ENCODE measurements at places on chromosomes 3 and 15.

DNA sequence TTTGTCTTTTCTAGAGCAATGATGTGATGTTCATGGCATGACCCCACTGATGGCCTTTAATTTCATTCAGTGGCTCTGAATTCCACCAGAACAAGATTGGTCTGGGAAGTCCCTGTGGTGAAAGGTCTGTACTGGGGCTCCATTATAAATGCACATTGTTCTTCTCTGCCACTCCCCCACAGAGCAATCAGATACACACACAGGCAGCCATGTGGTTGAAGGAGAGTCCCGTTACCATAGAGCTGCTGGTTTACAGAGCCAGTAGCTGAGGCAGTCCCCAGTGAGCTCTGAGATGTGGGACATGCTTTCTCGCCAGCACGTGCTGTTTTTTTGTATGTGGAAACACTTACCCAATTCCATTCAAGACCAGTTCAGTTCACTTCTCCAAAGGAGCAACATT, 172.7 kb upstream of the TRIM42 start:
- DNase-seq, result no peak

GRCh38 chr3:11212784-11213183, 58.5 kb downstream of the HRH1 start:
- no peak for DNase-seq

DNA sequence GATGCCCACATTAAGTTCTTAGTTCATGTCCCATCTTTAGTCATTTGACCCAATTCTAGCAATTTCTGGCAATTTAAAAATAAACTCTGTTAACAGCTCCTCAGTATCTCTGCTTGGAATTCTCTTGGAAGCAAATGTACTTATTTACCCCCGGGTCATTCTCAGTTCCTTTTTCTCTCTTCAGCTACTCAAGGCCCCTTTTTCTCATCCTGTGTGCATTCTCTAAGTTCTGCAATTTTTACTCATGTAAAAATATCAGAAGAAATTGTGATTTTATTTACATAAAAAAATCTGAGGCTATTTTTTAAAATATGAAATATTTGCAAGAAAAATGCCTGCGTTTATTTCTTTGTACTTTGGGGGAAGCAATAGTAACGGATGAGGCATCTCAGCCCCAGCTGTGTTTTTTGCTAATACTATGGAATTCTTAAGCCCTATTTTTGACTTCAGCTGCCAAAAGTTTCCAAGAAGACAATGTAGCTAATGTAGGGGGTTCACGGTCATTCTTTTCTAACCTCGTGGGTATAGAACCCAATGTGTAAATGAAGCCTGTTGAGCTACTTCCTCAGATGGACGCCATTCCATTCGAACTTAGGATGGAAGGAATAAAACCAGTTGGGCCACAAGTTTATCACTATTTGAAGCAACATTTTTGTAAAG, 20.0 kb downstream of the CERS3 start:
- no peak for DNase-seq

DNA sequence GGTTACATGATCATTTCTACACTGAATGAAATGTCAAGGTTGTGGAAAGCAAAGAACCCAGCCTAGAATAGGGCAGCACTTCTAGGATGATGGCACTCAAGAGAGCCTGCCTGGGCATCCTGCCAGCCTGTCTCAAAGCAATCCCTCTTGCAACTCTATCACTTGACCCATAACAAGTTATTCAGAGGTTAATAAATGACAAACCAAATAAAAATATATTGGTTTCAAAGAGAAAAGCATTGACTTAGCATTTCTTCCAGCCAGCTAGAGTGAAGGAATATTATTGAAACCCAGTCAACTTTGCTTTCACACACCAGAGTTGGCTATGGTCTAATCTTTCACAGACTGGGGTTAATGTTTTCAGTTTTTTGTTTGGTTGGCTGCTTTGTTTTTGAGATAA, 214.6 kb upstream of the UBE2E2 start:
- DNase-seq, result no peak

GRCh38 chr3:144308396-144308795, 336.8 kb downstream of the DIPK2A start:
- DNase-seq, result no peak

GRCh38 chr15:65987100-65987499, 117.8 kb downstream of the RAB11A start:
- no peak for DNase-seq

DNA sequence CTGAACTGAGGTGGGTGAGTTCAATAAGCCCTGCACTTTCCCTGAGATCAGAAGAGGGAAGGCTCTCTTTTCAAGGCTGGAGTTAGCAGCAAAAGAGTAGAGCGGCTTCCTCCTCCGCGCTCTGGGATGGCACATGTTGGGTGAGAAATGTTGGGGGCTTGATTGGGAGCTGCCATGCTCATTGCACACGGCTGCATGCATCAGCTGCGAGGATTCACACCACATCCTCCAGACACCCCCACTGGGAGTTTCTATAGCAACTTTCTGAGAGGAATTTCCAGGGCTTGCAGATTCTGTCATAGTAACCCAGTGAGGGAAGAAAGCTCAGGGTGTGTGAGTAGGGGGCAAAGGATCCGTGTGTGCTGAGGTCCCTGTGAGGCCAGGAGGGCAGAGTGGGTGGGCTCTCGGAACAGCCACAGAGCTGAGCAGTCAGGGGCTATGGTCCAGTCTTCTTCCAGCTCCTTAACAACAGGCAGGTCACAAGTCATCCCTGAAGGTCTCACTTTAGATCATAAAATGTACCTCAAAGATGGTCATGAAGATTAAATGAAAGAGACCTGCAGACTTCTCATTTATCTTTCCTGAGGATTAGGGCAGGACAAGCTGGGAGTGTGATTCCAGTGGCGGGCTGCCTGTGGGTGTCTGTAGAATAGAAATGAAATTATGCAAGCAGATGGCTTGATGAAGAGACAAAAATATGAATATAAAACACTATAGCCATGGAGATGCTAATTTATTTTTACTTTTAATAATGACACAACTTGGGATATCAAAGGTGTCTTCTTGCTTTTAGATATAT, 75.7 kb upstream of the CHRNA7 start:
- DNase-seq, result no peak

DNA sequence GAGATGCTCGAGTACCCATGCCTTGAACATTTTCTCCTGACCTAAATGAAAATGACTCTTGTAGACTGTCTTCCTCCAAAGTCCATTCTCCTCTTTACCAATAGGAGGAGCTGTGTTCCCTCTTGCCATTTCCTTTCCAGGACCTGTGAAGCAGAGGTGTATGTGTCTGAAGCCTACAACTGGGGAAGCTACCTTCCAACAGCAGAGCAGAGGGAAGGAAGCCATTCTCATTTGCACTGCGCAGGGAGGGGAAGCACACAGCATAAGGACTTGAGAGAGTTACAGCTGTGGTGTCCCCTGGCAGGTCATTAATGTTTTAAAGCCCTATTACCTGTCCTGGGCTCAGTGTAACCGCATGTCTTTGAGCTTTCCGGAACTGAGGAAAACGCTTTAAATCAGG, 38.7 kb downstream of the HSPBAP1 start:
- DNase-seq, result no peak

- DNase-seq, result no peak
Observed at GRCh38 chr3:101104321-101104720, 111.1 kb upstream of the ABI3BP start.

DNA sequence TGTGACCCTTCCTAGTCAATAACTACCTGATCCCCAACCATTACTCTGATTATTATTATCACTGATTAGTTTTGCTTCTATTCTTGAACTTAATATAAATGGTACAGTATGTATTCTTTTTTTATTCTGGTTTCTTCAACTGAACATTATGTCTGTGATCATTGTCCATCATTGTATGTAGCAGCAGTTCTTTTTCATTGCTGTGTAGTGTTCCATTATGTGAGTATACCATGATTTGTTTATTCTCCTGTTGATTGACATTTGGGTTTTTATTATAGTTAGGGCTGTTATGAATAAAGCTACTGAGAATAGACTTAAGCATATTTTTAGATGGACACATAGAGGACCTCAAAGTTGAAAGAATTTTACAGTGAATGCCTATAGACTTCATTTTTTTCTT, 2.7 kb downstream of the KIF15 start:
- DNase-seq, result no peak

GRCh38 chr15:68441045-68441743, 9.2 kb upstream of the ITGA11 start:
- no peak for DNase-seq

DNA sequence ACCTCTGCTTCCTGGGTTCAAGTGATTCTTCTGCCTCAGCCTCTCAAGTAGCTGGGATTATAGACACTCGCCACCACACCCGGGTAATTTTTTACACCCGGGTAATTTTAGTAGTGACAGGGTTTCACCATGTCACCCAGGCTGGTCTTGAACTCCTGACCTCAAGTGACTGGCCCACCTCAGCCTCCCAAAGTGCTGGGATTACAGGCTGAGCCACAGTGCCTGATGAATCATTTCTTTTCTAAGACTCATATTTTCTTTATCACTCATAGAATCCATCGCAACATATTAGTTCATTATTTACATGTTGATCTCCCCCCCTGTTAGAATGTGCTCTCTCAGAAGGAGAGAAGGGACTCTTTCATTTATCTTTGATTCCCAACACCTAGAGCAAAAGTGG, 109.5 kb upstream of the PTPRG start:
- DNase-seq, result no peak

DNA sequence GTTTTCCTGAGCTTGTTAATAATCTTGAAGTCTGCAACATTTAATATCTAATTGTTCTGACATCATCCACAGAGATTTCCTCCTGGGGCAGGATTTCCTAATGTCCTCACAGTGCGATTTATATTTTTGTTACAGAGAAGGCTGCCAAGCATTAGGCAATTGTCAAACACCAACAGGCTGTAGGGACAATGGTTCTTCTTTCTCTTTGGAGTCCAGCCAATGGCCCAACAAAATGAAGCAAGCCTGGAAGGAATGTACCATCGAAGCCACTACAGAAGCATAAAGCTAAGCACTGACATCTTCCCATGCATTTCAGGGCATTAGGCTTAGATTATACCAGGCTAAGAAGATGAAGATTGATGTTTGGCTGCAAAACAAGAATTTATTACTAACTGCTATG, 173.0 kb upstream of the FRMD4B start:
- no peak for DNase-seq

DNA sequence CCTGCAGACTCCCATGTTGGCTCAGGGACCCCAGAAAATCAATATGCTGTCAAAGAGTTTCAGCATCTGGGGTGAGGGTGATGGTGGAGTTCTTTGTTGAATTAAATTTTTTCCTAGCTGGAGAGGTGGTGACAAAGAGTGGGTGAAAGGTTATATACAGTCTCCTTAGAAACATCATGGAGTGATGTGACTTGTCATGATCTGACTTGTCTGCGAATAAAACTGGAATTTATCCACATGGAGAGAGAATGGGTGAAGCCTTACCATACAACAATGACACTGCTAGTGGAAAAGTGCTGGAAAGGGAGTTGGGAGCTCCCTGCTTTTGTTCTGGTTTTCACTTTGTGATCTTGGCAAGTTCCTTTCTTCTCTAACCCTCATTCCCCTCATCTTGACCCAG, 75.0 kb downstream of the ARNT2 start:
- no peak for DNase-seq

DNA sequence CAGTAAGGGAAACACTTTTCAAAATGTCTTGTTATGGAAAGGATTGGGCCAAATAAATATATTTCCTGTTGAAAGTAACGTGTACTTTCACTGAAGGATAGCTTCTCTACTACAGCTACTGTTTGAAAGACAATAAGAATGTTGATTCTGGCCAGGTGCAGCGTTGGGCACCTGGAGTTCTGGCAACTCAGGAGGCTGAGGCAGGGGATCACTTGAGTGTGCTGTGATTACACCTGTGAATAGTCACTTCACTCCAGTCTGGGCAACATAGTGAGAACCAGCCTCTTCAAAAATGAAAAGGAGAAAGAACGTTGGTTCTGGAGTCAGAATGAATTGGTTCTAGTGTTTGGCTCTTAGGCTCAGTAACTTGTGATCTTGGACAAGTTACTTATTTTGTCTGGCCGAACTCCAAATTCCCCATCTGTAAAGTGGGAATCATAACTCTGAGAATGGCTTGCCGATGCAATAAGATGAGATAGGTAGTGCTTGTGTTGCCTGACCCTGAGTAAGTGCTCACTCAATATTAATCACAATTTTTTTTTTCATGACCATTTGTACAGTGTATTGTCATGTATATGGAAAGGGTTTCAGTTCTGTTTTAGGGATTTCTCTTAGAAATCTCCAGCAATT, 310.8 kb downstream of the PTPRG start:
- DNase-seq, result no peak

DNA sequence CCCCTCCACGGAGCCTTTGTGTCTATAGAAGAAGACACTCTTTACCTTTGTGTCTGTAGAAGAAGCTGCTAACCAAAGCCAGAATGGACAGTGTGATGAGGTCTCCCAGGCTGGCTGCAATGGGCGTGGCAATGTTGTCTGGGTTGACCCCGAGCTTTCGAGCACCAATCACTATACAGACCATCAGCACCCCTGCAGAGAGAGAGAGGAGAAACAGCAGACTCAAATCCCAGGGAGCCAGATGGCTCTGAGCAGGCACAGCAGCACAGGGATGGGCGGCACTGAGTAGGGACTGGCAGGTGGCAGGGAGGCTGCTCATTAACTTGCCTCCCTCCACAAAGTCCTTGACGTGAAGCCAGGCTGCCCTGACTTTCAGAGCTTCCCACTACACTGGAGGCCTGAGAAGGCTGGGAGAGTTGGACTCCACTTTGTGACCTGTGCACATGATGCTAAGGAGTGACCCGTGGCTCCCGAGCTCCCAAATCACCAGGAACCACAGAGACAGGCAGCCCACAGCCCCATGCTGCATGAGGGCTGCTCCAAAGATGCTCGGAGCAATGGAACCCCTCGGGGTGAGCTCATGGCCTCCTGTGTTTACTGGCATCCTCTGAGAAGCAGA, 53.9 kb downstream of the ROPN1B start:
- no peak for DNase-seq

DNA sequence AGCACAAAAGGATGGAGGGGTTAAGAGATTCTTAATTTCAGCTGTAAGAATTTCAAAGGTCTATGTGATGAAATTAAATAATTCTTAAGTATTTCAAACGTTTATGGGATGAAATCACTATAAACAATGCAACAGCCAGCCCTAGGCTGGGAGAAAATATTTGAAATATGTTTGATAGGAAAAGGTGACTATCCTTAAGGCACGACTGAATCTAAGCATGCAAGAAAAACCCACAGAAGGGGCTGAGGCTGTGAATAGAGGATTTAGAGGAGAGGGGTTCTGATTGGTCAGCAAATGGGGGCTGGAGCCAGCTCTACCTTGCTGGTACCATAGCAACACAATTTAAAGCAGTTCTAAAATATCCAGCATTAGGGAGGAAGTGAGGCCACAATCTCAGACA, 220.8 kb upstream of the ATP10A start:
- DNase-seq, result no peak

DNA sequence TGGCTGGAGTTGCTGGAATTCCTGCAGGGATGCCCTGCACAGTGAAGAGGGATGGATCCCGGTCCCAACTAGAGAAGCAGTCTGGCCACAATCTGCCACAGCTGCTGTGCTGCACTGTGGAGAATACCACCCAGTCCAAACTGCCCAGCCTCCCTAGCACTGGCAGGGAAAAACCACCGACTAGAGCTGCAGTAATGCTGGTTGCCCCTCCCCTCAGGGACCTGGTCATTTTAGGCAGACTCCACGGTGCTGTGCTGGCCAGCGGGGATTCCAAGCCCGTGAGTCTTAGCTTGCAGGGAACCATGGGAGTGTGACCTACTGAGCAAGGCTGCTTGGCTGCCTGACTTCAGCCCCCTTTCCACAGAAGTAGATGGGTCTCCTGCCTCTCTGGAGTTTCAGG, 478.0 kb upstream of the ATP11B start:
- no peak for DNase-seq

Measured in keratinocyte (primary cell).